ENCODE measurements at places on chromosomes 7 and 10.

- no peak for DNase-seq
Observed at GRCh38 chr10:33125522-33126517, 167.8 kb upstream of the ITGB1 start.

DNA sequence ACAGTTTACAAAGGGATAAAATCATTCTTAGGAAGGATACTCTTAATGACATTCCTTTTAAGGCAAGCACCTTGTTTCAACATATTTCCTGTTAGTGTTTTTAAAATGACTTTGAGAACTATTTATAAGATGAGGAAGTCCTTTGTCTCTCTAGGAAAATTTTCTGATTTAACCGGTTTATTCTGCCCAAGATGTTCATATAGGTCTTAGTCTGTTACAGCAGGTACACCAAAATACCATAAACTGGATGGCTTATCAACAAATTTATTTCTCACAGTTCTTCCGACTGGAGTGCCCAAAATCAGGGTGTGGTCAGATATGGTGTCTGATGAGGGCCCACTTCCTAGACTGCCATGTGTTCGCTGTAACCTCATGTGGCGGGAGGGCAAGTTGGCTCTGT is 77.9 kb downstream of the GSAP start:
- no peak for DNase-seq

GRCh38 chr10:101367569-101368453 is 13.8 kb downstream of the BTRC start:
- no peak for DNase-seq

GRCh38 chr7:39294022-39294421 is 272.2 kb upstream of the YAE1 start:
- DNase-seq: no peak

GRCh38 chr10:79433324-79434222 is 11.9 kb downstream of the ZCCHC24 start:
- DNase-seq: no peak

GRCh38 chr10:113933894-113934532 is 79.6 kb downstream of the NHLRC2 start:
- no peak for DNase-seq

DNA sequence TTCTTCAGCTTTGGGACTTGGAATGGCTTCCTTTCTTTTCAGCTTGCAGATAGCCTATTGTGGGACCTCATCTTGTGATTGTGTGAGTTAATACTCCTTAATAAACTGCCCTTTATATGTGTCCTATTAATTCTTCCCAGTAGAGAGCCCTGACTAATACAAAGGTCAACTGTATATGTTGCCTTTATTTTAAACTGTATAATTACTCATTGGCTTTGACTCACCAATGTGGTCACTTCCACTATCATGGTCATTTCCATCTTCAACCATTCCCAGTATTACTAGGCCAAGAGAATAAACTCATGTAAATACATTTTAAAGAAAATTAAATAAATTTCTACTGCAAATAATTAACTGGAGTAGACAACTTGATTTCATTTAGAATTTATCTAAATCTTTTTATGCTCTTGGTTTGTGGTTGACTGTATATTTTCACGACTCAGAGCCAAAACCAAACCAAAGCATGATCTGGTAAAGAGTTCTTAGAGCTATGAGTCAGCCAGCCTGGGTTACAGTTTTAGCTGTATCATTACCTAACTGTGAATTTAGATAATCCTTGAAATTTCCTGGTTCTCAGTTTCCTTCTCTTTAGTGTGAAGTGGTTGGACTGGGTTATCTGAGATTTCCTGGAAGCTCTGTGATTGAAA is 188.4 kb downstream of the PPP1R3A start:
- no peak for DNase-seq

DNA sequence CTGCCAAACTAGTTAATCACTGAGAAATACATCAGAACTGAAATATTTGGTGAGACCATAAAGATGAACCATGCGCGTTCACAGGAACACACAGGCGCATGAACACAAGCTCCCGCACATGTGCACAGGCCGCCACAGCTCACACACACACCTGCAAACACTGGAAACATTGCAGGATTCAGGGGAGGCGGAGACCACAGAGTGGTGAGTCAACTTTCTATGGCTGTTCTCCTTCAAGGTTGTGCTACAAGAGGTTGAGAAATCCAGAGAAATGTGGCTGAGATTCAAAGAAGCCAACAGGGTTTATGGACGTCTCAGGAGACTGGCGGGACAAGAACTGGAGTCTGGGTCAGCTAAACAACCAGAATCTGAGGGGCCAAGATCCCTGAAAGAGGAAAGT is 17.8 kb downstream of the ESYT2 start:
- DNase-seq: peak; percentile 64

GRCh38 chr7:56097700-56098099 is 4.9 kb upstream of the PHKG1 start:
- DNase-seq: no peak

DNA sequence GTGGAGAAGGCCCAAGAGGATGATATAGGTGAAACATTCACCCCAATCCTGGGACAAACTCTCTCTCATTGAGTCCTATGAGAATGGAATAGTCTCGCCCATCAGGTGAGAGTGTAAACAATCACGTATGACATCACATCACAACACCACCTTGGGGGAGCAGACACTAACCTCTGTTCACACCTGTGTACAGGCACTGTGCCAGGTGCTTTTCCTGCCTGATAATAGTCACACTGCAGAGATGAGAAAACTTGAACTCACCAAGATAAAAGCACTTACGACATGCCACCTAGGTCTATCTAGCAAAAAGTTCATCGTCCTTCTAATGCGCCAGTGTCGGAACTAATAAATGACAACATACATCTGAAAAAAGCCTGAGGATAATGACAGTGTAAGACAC is 187.8 kb downstream of the FAM107B start:
- DNase-seq: no peak

- no peak for DNase-seq
Observed at GRCh38 chr7:3879355-3880075, 578.5 kb downstream of the SDK1 start.

- no peak for DNase-seq
Observed at GRCh38 chr7:4751398-4751947, 23.9 kb upstream of the AP5Z1 start.

GRCh38 chr10:113585949-113586348 is 33.1 kb downstream of the HABP2 start:
- no peak for DNase-seq

- DNase-seq: no peak
Observed at GRCh38 chr7:15610503-15610902, 48.7 kb upstream of the AGMO start.

DNA sequence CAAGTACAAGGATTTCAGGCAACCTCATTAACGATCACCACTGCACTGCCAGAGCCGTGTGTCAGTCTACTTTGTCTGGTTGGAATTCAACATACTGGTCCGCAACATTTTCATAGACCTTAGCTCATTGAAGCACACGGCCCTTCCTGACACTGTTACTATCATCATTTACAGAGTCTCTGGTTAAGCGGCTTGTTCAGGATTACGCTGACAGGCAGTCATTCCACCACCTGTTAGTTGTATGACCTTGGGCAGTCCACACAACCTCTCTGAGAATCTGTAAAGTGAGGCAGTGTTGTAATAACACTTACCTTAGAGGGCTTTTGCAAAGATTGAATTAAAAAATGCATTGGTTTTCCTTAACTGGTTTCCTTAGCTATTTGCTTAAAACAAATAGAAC is 112.6 kb downstream of the AOAH start:
- DNase-seq: no peak

GRCh38 chr7:6074612-6075380 is 43.6 kb downstream of the ANKRD61 start:
- no peak for DNase-seq

- DNase-seq: no peak
Observed at GRCh38 chr10:60731134-60731885, 47.0 kb upstream of the CDK1 start.

DNA sequence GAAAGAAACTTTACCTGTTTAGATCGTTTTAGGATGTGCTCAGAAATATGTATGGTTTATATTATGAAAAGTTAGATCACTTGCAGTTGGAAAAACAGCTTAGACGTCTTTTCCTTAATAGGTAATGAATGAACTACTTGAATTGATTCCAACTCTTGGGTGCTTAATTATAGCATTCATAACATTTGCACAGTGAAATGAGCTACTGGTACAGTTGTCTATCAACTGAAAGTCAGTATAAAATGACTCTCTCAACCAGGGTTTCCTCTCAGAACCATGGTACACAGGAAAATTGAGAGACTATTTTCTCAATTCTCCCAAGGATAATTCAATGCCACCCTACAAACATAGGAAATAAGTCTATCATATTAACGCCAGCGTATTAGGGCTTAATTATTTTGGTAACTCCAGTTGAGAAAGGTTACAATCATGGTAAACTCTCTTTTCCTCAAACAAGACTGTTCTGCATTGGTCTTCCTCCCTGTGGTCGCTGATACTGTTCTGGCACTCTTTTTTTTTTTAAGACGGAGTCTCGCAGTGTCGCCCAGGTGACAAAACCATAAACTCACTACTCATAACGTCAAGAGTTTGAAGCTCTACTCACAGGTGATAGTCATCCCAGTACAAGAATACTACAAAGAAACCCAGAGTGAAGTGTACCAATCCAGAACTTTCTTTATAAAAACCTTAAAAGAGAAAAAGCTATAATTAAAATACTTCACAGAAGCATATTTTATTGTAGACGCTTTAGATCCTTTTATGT is 2.0 kb downstream of the ANLN start:
- DNase-seq: no peak

DNA sequence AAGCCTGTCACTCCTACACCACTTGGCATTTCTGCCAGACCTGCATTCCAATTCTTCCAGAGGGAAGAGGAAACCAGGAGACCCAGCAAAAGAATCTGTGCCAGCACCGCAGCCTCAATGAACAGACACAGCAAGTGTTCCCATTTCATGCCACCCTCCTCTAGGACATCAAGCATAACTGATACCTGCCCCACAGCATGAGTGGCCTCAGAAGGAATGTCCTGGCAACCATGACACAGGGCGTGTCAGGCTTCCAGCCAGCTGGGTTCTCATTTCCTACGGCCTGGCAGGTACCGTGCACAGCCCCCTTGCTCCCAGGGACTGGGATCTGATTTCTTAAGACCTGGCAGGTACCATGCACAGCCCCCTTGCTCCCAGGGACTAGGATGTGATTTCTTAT is 7.8 kb downstream of the MAD1L1 start:
- no peak for DNase-seq

- no peak for DNase-seq
Observed at GRCh38 chr7:140485500-140486265, 6.4 kb upstream of the MKRN1 start.

DNA sequence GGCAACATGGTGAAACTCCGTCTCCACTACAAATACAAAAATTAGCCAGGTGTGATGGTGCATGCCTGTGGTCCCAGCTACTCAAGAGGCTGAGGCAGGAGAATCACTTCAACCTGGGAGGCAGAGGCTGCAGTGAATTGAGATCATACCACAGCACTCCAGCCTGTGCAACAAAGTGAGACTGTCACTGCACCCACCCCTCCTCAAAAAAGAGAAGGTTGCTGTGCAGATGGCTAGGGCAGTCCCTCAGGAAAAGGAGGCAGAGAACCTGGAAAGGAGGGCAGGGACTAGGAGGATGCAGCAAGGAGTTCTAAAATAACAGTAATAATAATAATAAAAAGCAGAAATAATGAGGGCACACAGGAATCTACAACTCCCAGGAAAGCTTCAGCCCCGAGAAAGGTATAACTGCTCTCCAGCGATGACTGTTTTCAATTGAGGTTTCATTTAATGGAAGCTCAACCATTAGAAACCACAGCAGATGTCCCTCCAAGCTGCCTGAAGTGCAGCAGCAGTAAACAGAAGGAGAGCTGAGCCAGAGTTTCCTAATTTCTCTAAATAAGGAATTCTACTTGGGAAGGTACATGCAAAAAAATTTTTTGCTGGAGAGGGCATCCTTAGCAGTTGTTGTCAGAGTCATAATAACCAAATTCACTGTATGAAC is 326.5 kb downstream of the GATA3 start:
- no peak for DNase-seq

GRCh38 chr10:19592276-19592675 is 224.0 kb upstream of the PLXDC2 start:
- no peak for DNase-seq

DNA sequence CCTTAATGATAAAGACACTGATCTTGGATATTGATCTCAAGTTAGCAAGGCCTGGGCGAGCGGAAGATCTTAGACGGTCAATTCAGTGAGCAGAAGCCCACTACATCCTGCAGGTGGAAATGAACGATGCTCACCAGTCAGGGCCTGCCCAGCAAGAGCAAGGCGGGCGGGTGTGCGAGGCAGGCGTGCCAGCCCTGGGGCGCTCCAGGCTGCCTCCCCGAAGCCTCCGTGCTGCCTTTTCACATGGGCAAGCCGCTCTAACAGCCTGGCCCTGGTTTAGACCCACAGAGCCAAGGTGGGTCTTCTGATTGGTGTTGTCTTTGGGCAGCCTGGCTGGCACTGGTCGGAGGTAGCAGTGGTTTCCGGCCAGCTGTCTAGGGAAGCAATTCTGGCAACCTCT is 475.1 kb upstream of the FOXK1 start:
- no peak for DNase-seq

- no peak for DNase-seq
Observed at GRCh38 chr10:77377678-77378352, 259.8 kb downstream of the KCNMA1 start.

GRCh38 chr10:78552261-78552811 is 516.4 kb upstream of the ZMIZ1 start:
- DNase-seq: no peak

GRCh38 chr7:140053812-140054539 is 8.8 kb downstream of the PARP12 start:
- no peak for DNase-seq

GRCh38 chr7:107130487-107131220 is 38.1 kb upstream of the HBP1 start:
- no peak for DNase-seq

GRCh38 chr7:7882888-7883287 is 85.7 kb upstream of the GLCCI1 start:
- no peak for DNase-seq

- DNase-seq: no peak
Observed at GRCh38 chr10:6108631-6109443, 20.0 kb downstream of the RBM17 start.

GRCh38 chr7:100189061-100189460 is 11.3 kb downstream of the STAG3 start:
- no peak for DNase-seq

DNA sequence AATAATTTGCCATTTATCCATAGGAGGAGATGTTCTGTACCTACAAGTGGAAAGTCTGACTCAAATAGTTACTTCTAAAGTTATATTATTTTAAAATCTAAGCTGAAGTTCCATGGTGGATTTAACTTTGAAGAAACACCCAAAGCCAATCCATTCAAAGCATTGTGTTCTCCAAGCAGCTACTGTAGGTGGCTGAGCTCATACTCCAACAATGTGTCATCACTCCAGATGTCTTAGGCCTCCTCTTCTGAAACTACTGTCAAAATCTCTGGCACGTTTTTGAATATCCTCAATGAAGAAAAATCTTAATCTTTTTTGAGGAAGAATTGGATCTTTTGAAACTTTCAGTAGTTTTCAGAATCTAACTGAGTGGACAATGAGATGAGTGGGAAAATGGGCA is 169.1 kb downstream of the PTEN start:
- DNase-seq: no peak

- no peak for DNase-seq
Observed at GRCh38 chr10:107163076-107163855, 1.2 kb downstream of the SORCS1 start.

Measured in stimulated activated CD4-positive, alpha-beta T cell treated with anti-CD3 and anti-CD28 coated beads, Interleukin-12 subunit alpha, Interleukin-12 subunit beta, amount 100 ng/mL, for 24 hours (primary cell).